Kidney epithelial cell (primary cell): ENCODE measurements at places on chromosomes 13 and 19. TPM values are rescaled to one million over a fixed set of nuclear protein-coding genes. Genes with fewer than 3 reads are reported as not detected.

DNA sequence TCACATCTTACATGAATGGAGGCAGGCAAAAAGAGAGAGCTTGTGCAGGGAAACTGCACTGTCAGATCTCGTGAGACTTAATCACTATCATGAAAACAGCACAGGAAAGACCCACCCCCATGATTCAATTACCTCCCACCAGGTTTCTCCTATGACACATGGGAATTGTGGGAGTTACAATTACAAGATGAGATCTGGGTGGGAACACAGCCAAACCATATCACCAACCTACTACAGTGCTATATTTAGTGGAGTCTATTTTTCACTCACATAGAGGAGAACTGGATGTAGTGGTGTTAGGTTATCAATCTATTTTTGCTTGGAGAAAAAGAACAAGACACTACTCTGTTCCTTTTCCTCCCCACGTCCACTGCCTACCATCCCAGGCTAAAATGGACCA lies 276.6 kb downstream of the KCTD12 start:
- DNase-seq = no peak

- DNase-seq = no peak
Observed at GRCh38 chr19:53812335-53812734, 11.8 kb downstream of the NLRP12 start.

GJB6 gene
- 1.9 and 2.2 TPM in 2 replicates for total RNA-seq

- DNase-seq = no peak
Observed at GRCh38 chr19:1064661-1065605, 2.0 kb upstream of the ARHGAP45 start.

GRCh38 chr13:93220073-93220472 lies 6.5 kb upstream of the GPC6 start:
- no peak for DNase-seq

GRCh38 chr19:56282809-56283208 lies 10.3 kb downstream of the EDDM13 start:
- no peak for DNase-seq

DNA sequence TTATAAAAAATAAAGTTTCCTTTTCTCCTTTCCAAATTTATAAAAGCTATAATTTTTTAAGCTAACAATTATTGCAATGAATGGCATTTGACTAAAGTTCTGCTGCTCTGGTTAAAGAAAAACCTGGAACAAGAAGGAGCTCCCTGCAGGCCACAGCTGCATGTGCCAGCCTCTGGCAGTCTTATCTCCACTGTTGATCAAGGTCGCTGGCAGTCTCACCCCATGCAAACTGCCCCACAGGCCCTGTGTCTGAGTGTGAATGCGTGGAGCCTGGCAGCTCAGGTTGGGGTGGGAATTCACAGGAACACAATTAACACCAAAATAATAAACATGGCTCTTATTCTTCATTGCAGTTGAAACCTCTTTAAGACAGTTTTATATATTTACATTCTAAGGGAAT lies 30.2 kb upstream of the FREM2 start:
- no peak for DNase-seq

ZNF28 gene
- 21.5 and 23.0 TPM in 2 replicates for total RNA-seq

NTF4 gene
- total RNA-seq = 0.58 TPM in 1 of 2 replicates, not detected in the other

GRCh38 chr19:23999821-24000610 lies 85.3 kb downstream of the ZNF726 start:
- DNase-seq = no peak

DNA sequence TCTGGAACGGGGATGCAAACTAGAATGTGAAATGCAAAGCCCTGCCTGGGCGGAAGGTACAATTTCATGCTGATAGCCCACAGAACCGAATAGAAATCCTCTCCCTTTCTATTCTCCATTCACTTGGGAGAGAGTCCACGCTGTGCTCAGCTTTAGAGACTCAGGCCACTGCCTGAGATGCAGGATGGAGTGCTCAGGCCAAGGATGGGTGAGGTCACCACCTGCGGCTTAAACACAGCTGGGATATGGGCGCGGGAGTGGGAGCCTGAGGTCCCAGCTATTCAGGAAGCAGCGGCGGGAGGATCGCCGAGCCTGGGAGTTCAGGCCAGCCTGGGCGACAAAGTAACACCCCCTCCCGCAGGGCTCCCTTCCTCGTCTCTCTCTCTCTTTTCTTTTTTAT lies 446 bp upstream of the ZNF83 start:
- DNase-seq = no peak

- DNase-seq = no peak
Observed at GRCh38 chr19:46591870-46592269, 9.3 kb upstream of the CALM3 start.

ACP7 gene
- total RNA-seq = 0.33 and 0.82 TPM in 2 replicates

- peak; percentile 96 for DNase-seq
Observed at GRCh38 chr19:48681127-48681470, 8.3 kb upstream of the NTN5 start.

- DNase-seq = no peak
Observed at GRCh38 chr13:24328145-24328544, 18.8 kb downstream of the C1QTNF9 start.

- DNase-seq = no peak
Observed at GRCh38 chr19:54355675-54356074, 9.1 kb downstream of the LAIR1 start.

DNA sequence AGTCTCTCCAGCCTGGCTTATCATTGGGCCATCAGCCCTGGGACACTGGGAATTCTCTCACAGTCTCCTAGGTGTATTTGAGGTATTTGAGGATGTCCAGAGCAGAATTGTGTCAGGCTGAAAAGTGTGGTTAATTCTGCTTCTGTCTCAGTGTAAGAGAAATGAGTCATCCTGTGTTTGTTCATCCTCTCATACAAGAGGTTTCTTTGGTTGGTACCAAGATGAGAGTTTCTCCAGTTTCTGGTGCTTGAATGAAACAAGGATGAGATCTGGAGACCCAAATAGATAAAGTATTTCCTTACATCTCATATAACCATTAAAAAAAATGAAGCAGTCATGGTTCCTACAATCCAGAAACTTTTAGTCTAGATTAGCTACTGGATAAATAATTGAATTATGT lies 7.7 kb downstream of the ZNF253 start:
- DNase-seq = no peak
